ENCODE measurements at places on chromosomes 2 and 18.

DNA sequence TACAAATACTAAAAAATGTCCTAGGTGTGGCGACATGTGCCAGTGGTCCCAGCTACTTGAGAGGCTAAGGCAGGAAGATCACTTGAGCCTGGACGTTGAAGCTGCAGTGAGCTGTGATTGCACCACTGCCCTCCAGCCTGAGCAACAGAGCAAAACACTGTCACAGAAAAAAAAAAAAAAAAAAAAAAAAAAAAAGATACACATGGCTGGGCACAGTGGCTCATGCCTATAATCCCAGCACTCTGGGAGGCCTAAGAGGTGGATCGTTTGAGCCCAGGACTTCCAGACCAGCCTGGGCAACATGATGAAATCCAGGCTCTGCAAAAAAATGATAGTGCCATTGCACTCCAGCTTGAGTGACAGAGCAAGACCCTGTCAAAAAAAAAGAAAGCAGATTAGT is 13.7 kb downstream of the KANSL1L start:
- no peak for DNase-seq

- DNase-seq, result no peak
Observed at GRCh38 chr2:233101141-233101540, 41.0 kb downstream of the INPP5D start.

- DNase-seq, result no peak
Observed at GRCh38 chr2:3728104-3729054, 25.0 kb downstream of the DCDC2C start.

DNA sequence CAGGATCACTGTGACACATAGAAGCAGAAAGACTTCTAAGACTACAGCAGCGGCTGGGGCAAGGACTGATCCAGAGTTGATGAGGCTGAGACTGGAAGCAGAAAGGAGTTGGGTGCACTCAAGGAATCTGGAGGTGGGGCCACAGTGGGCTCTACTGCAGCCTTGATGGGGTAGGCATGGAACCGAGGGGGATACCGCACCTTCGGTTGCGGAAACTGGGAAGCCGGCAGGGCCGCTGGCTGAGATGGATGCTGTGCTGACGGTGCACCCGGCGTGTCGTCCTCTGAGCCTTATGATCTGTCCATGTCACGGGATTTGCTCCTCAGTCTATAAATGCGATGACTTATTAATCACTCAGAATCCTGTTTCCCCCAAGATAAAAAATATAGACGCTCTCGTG is 473.5 kb upstream of the MYT1L start:
- no peak for DNase-seq

DNA sequence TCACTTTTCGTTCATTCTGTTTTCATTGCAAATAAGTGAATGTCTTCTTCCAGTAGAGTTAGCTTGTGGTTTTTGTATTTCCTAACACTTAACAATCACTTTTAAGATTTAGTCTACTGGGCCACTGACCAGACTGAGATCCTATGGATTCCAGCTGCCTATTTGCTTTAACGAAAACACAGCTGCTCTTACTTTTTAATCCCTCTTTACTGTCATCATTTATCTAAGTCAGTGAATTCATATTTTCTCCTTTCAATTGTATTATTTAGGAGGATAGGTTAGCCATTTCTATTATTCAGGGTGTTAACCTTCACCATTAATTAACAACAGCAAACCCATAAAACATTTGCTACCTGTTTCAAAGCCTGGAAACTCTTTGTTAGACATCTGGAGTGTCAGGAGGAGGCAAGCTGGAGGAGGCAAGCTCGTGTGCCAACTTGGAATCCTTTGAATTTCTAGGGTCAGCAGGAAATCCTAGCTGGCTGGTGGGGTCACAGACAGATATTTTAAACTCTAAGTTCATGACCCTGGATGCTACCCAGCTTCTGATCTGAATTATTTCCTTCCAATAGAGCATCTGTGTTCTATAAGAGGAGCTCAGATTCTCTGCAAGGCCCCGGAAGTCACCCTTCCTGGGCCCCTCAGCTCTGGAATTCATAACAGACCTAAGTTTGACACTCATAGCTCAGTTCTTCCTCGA is 385.3 kb downstream of the RBM43 start:
- no peak for DNase-seq

- no peak for DNase-seq
Observed at GRCh38 chr18:80225685-80226084, 21.6 kb downstream of the PARD6G start.

DNA sequence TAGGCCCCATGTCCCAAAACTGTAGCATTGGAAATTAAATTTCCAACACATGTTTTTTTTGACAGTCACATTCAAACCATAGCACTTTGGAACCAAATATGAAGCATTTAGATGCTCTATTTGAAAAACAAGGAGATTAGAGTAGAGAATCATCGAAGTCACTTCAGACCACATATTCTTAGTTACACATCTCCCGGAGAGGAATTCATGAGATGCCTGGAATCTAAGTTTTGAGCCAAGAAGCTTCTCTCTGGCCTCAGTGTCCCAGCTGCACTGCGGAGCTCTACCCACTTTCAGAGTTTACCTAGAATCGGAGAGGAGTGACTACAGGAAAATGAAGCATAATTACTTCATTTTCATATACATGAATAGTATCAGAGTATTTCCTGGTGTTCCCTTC is 385.9 kb downstream of the TNS1 start:
- DNase-seq, result no peak

DNA sequence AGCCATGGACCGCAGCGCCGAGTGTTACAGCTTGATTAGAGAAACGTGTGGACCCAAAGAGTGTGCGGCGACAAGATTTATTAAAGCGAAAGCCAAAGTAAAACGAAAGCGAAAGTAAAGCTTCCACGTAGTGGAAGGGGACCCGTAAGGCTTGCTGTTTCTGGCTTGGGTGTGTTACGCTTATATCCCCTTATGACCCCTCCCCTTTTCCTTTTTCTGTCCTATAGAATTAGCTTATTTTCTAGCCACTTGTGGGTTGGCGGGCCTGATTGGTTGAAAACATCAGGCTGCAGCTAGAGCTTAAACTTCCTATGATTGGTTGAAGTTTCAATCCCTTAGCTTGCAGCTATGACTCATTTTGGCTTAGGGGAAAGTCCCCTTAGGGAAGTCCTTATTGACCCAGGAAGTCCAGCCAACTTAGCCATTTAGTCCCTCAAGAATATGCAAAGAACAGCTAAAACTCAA is 969.7 kb downstream of the DCDC2C start:
- no peak for DNase-seq

- DNase-seq, result no peak
Observed at GRCh38 chr2:67389286-67389685, 7.8 kb upstream of the ETAA1 start.
